SK-N-SH (cell line): ENCODE measurements at places on chromosomes 1 and 21.

DNA sequence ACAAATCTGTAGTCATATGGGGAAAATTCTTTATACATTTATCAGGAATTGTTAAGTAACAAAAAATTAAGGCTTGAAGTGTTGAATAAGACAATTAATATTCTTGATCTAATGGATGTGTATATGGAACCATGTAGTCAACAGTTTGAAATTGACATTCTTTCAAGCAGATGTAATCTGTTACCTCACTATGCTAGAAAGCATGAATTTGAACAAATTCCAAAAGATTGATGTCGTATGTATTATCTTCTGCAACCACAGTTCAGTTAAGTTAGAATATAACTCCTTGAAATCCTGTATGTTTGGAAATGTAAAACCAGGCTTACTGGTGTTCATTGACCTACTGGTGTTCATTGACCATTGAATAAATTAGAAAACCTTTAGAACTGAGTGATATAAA, 16.1 kb downstream of the CCDC18 start:
- H3K4me1 ChIP-seq: no peaks in the 10 kb centered on the region

DNA sequence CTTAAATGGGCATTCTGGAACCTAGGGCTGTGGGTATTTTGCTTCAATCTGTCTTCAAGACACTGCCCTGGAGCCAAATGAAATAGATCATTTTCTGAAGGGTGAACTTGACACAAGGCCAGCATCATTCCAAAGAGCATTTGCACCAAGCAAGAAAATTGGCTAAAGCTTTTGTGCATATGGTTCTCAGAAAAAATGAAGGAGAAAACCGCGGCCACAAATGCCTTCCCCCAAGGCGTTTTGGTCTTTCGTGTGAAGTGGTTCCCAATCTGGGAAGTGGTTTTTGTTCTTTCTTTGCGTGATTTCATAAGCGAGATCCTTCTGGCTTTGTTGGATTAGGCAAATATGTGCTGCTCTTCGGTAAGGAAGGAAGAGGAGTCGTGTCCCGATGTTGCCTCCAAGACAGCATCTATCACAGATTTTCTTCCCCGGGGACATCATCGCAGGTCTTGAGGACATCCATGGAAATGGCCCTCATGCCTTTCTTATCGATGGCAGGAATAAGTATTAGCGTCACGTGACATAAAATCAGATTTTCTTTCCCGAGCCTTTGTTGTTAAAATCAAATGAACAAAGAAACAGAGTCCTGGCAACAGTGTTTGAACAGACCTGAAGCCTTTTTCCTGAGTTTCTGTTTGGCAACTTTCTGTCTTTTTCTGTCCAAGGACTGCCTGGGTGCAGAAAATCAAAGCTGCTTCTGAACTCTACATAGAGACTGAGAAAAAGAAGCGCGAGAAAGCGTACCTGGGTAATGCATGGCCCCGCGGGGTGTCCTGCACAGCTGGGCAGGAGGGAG, 31.0 kb downstream of the ATP5PO start:
- H3K4me3 ChIP-seq: no peak overlapping the region
- H3K27ac ChIP-seq: no peak overlapping the region
- no peak for DNase-seq
- H3K36me3 ChIP-seq: no peaks in the 10 kb centered on the region

DNA sequence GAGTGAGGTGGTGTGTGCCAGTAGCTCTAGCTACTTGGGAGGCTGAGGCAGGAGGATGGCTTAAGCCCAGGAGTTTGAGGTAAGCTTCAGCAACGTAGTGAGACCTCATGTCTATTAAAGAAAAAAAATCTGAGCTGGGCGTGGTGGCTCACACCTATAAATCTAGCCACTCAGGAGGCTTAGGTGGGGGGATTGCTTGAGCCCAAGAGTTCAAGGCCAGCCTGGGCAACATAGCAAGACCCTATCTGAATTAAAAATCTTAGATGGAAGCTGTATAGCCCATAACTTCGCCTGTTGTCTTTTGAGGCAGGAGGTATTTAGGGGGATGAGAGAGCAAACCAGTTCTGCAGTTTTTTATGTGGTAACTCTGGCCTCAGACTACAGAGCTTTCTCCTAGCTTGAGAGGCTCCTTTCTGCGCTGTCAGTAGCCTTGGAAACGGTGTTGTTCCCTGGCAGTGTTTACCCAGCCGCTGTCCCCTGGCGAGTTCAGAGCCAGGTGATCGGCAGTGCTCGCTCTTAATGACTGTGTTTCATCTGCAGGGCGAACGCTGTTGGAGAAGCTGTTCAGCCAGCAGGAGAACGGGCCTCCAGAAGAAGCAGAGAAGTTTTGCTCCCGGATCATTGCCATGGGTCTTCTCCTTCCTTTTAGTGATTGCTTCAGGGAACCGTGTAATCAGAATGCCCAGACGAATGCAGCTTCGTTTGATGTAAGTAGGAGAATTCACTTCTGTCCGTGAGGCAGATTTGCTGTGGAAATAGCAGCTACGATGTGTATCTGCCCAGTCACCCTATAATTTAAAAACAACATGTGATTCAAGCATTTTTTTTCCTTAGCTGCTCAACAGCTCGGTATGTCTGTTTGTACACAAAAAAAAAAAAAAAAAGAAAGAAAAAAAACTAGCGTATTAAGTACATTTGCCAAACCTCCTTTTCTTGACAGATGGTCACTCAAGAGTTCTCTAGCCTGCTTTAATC, 31.2 kb downstream of the FMN2 start:
- peaks cover 14% of the 10 kb centered on the region; the same call in 1 of the 2 replicates for H3K36me3 ChIP-seq
- no peak overlapping the region for H3K27ac ChIP-seq
- H3K4me3 ChIP-seq: no peak overlapping the region
- no peaks in the 10 kb centered on the region; the same call in 1 of the 2 replicates for H3K4me1 ChIP-seq
- no peak for DNase-seq
- no peaks in the 10 kb centered on the region for H3K27me3 ChIP-seq

GRCh38 chr1:53658489-53659230, 80.3 kb downstream of the GLIS1 start:
- no peak overlapping the region for H3K27ac ChIP-seq
- H3K4me3 ChIP-seq: no peak overlapping the region
- H3K36me3 ChIP-seq: no peaks in the 10 kb centered on the region

DNA sequence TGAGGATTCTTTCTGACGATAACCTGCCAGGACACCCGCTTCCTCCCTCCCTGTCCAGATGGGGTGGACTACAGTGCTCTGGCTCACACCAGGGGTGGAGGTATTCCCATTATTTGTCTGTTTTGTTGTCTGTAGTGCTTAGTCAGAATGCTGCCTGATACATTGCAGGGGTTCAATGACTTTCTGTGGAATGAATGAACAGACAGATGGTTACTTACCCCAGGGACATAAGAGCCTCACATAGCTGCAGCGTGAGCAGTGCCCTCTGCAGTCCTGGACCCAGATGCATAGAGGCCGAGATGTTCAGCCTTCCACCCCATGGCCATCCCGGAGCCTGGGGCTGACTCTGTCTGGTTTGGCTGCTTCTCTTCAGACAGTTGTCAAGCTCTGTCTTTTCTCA, 13.0 kb upstream of the F3 start:
- peaks cover 35% of the 10 kb centered on the region; the same call in 1 of the 2 replicates for H3K4me1 ChIP-seq
- DNase-seq: no peak
- no peaks in the 10 kb centered on the region for H3K36me3 ChIP-seq
- H3K27ac ChIP-seq: no peak overlapping the region; the same call in 1 of the 2 replicates

DNA sequence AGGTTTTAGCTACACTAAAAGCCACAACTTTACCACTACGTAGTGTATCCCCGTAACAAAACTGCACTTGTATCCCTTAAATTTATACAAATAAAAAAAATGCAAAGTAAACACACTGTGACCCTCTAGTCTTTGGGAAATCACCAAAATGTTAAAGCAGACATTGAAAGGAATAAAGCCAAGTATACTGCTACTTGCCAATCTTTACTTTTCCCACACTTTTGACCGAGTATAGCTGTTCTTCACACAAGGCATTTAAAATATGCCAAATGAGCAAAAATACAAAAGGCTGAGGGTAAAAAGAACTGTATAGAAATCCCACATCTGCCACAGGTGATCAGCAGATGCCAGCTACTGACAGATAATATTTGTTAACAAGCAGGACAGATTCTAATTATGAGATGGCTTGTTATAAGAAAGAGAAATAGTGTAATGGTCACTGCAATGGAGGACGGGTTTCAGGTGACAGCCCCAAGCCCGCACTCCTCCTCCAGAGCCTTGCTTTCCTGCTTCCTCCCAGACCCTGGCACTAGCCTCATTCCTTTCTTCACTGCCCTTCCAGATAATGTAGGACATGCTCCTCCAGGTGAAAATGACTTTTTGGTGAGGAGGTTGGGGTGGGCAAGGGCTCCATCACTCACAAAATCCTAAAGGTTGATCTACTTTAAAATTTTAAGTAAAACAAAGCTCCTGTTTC, 18.1 kb downstream of the KCNT2 start:
- no peak for DNase-seq
- no peaks in the 10 kb centered on the region for H3K27me3 ChIP-seq
- no peak overlapping the region for H3K27ac ChIP-seq
- H3K36me3 ChIP-seq: no peaks in the 10 kb centered on the region
- H3K4me1 ChIP-seq: no peaks in the 10 kb centered on the region
- H3K4me3 ChIP-seq: no peak overlapping the region

DNA sequence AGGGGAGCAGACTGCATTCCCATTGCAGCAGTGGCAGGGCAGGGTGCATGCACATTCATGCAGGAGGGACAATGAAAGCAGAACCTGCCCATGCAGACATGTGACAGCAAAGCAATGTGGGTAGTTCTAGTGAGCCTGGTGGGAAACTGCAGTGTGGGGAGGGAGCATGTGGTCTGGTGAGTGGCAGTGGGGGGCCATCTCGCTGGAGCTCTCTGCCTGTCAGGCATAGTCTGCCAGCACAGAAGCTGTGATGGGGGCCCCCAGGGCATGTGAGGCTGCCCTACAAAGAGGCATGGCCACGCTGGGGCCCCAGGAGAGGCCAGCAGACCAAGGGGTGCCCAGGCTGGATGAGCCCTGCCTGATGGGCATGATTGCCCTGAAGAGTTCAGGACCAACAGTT, 579.7 kb downstream of the PTPRC start:
- no peak for DNase-seq
- no peaks in the 10 kb centered on the region for H3K4me1 ChIP-seq
- no peak overlapping the region for H3K4me3 ChIP-seq
- no peak overlapping the region for H3K27ac ChIP-seq
- H3K27me3 ChIP-seq: no peaks in the 10 kb centered on the region

DNA sequence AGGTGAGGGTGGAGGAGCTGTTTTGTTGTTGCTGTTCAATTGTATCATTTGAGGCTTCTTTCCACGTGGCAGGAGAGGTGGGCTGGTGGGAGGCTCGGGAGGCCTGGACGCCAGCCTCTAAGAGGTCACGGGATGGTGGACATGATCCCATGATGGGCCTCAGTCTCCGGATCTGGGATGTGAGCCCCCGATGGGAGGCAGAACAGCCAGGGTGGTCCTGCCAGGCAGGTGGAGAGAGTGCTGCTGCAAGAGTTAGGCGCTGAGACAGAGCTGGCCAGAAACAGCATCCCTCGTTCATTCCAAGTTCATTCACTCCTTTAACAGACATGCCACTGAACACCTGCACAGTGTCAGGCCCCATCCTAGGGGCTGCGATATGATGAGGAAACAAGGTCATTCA, 41.1 kb upstream of the POU3F1 start:
- no peak overlapping the region for H3K4me3 ChIP-seq
- H3K36me3 ChIP-seq: no peaks in the 10 kb centered on the region
- no peaks in the 10 kb centered on the region; the same call in 1 of the 2 replicates for H3K4me1 ChIP-seq
- no peak for DNase-seq

- H3K4me3 ChIP-seq: no peak overlapping the region
- no peaks in the 10 kb centered on the region for H3K27me3 ChIP-seq
- peaks cover 5% of the 10 kb centered on the region; the same call in 1 of the 2 replicates for H3K4me1 ChIP-seq
- H3K27ac ChIP-seq: no peak overlapping the region
- H3K36me3 ChIP-seq: no peaks in the 10 kb centered on the region
- DNase-seq: no peak
Measured at GRCh38 chr1:10014016-10014415, 17.0 kb downstream of the RBP7 start.

- H3K4me3 ChIP-seq: no peak overlapping the region
- H3K4me1 ChIP-seq: peaks cover 8% of the 10 kb centered on the region; the same call in 1 of the 2 replicates
Measured at GRCh38 chr1:114224196-114224907, 70.7 kb upstream of the SYT6 start.

GRCh38 chr1:151976015-151976343, 17.7 kb downstream of the S100A10 start:
- H3K27me3 ChIP-seq: no peaks in the 10 kb centered on the region
- no peak overlapping the region for H3K27ac ChIP-seq
- peaks cover 3% of the 10 kb centered on the region for H3K4me1 ChIP-seq
- H3K36me3 ChIP-seq: peaks cover 6% of the 10 kb centered on the region; the same call in 1 of the 2 replicates
- no peak overlapping the region for H3K4me3 ChIP-seq

DNA sequence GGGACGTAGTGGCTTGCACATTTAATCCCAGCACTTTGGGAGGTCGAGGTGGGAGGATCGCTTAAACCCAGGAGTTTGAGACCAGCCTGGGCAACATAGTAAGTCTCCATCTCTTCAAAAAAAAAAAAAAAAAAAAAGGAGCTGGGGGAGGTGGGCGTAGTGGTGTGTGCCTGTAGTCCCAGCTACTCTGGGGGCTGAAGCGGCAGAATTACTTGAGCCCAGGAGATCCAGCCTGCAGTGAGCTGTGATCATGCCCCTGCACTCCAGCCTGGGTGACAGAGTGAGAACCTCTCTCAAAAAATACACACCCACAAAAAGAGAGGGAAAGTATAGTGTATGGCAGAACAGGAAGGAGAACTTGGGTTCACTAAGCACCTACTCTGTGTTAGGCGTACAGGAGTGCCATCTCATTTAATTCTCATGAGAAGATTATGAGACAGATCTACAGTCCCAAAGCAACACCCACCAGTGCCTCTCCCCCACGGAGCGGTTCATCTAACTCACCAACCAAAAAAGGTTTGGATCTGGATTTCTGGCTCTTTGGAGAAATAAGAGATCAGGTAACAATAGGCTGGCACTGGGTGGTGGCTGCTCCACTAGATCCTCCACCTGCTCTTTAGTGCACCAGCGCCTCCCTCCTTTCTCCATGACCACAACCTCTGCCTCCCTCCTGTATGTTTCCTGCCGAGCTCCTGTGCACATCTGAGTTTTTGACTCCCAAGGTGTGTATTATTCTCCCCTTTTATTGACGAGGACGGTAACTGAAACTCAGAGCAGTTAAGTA, 1.4 kb upstream of the TRAF5 start:
- no peak overlapping the region for H3K4me3 ChIP-seq
- H3K27me3 ChIP-seq: no peaks in the 10 kb centered on the region
- H3K36me3 ChIP-seq: no peaks in the 10 kb centered on the region

- H3K27me3 ChIP-seq: no peaks in the 10 kb centered on the region
- DNase-seq: no peak
- H3K36me3 ChIP-seq: peaks cover 69% of the 10 kb centered on the region
- no peak overlapping the region for H3K27ac ChIP-seq
- H3K4me1 ChIP-seq: no peaks in the 10 kb centered on the region; the same call in 1 of the 2 replicates
Measured at GRCh38 chr1:86718786-86719185, 14.4 kb downstream of the SH3GLB1 start.
